ENCODE measurements at places on chromosomes 7 and 10.

- DNase-seq: no peak
Measured at GRCh38 chr10:5206799-5207198, 10.2 kb downstream of the AKR1C4 start.

GRCh38 chr7:5507013-5507412, 83.4 kb upstream of the TNRC18 start:
- DNase-seq: no peak

- DNase-seq: no peak
Measured at GRCh38 chr7:28272461-28272877, 91.9 kb upstream of the JAZF1 start.

GRCh38 chr7:130207642-130208041, at the start of gene SSMEM1:
TSS of gene SSMEM1 (plus strand) at chr7:130207860. CDS start at chr7:130207911, 51 bp downstream.
- DNase-seq: no peak

GRCh38 chr10:33547976-33548375, 213.5 kb upstream of the NRP1 start:
- DNase-seq: no peak

DNA sequence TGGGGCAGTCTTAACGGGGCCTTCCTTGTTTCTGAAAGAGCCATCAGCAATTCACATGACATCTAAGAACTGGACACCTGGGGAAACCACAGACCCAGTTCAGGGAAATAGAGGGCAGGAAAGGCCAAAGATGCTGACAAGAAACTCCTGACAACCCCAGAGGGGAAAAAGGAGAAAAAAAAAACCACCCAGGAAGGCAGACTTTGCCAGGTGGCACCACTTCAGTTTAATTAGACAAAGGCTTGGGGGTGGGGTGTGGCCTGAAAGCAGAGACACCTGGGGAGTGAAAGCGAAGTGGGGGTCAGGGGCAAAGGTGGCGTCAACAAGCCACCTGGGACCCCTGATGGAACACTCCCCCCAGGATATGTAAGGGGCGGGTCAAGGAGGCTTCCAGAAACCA, 53.6 kb downstream of the RAB11FIP2 start:
- DNase-seq: no peak

GRCh38 chr7:1432411-1433082, 26.7 kb downstream of the MICALL2 start:
- DNase-seq: peak; percentile 40

DNA sequence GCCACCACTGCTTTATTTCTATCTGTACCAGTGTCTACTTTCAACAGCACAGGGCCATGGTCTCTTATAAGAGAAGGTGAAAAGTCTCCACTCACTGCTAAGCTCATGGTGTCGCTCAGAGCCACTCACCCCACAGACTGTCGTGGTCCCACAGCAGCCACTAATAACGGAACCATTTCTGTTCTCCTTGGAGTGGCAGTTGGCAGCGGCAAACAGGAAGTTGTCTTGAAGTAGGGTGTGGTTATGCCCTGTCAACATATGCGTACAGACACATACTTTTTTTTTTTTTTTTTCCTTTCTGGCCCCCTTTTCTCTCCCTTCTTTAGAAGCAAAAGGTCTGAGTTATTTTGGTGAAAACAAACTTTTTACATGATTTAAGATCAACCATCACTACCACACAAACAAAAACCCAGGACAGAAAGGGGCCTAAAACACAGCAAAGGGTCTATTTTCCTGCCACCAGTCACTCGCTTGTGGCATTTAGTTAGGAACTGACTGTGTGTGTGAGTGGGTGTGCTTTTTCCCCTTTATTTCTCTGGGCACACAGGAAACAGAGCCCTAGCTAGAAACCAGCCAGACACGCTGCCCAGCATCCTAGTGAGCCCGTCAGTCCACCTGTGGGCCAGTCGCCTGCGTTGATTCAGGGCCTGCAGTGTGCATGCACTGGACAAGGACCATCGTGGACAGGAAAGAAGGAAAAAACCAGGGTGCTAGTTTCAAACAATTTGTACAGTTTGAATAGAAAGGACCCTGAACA, 96.7 kb upstream of the EFCAB10 start:
- no peak for DNase-seq

- DNase-seq: no peak
Measured at GRCh38 chr10:31758495-31758894, 170.1 kb downstream of the ARHGAP12 start.

- DNase-seq: no peak
Measured at GRCh38 chr7:12728192-12728538, 40.7 kb downstream of the ARL4A start.

DNA sequence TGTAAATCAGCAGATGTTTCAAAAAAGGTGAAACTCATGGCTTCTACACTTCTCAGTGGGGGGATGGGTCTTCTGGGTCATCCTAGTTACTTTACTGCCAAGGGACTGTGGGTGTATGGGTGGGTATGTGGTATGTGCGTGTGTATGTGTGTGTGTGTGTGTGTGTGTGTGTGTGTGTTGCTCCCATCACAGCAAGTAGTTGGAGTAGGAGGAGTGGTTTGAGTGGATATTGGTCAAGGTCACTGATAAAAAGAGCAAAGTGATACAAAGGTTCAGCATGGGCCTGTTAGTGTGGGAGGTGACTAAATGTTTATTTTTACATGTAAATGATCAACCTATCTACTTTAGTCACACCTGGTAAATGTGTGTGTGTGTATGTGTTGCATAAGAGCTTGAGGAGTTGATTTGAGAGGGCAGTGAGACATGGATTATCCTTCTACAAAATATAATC, 11.8 kb upstream of the COBL start:
- DNase-seq: peak; percentile 30

DNA sequence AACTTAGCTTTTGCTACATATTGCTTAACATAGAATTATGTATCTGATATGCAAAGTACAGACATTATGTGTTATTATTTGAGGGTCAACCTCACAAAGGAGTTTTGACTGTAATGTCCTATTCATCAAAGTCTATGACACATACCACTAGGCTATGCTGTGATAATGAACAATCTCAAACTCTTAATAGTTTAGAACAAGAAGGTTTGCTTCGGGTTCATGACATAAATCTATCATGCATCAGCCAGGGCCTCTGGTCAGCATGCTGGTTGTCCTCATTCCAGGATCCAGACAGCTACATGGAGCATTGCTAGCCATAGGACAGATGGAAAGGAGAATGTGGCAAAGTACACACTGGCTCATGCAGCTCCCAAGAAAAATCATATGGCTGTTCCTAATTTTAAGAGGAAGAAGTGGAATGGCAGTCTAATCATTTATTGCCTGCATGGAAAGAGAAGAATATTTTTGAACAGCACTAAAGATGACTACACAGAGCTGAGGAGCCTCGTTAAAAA, 332.1 kb downstream of the GPR158 start:
- DNase-seq: no peak

DNA sequence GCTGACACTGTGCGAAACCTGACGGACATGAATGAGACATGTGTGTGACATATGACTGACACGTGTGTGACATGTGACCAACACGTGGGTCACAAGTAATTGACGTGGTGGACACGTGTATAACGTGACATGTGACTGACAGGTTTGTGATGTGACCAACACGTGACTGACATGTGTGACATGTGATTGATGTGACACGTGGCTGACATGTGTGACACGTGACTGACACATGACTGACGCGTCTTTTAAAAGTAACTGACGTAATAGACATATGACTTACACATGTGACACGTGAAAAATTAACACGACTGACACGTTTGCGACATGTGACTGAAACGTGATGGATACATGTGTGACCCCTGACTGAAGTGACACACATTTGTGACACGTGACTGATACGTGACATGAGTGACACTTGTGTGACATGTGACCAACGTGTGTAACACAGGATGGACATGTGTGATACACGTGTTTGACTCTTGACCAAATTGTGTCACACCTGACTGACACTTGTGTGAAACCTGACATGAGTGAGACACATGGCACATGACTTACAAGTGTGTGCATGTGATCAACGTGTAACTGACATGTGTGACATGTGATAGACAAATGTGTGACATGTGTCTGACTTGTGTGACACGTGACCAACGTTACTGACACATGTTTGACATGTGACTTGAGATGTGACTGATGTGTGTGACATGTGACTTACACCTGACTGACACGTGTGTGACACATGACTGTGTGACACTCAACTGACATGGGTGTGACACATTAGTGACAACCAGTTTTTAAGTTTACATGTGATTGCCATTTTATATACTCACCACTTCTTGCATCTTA, 56.9 kb downstream of the ZNF92 start:
- DNase-seq: no peak

- DNase-seq: peak; percentile 81
Measured at GRCh38 chr10:43348511-43349312, 22.7 kb upstream of the FXYD4 start.

GRCh38 chr7:151252961-151253711, 4.6 kb upstream of the SMARCD3 start:
- DNase-seq: no peak

GRCh38 chr10:71342573-71343391, 23.7 kb downstream of the SLC29A3 start:
- DNase-seq: no peak

DNA sequence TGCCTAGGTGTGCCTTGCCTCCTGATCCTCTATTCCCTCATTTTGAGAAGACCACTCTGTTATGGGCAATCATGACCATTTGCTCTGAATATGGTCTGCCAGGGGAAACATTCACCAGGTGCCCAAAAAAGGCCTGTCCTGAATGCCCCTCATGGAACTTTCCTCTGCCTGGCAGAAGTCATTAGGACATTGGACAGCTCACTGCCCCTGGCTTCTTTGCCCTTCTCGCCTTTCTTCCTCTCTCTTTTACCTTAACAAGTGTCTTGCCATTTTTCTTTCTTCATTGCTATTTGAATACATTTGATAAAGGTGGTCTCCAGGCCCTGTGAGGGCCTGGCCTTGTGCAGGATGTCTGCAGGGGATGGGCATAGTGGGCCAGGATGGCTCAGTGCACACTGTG, 20.3 kb downstream of the MBL2 start:
- no peak for DNase-seq

DNA sequence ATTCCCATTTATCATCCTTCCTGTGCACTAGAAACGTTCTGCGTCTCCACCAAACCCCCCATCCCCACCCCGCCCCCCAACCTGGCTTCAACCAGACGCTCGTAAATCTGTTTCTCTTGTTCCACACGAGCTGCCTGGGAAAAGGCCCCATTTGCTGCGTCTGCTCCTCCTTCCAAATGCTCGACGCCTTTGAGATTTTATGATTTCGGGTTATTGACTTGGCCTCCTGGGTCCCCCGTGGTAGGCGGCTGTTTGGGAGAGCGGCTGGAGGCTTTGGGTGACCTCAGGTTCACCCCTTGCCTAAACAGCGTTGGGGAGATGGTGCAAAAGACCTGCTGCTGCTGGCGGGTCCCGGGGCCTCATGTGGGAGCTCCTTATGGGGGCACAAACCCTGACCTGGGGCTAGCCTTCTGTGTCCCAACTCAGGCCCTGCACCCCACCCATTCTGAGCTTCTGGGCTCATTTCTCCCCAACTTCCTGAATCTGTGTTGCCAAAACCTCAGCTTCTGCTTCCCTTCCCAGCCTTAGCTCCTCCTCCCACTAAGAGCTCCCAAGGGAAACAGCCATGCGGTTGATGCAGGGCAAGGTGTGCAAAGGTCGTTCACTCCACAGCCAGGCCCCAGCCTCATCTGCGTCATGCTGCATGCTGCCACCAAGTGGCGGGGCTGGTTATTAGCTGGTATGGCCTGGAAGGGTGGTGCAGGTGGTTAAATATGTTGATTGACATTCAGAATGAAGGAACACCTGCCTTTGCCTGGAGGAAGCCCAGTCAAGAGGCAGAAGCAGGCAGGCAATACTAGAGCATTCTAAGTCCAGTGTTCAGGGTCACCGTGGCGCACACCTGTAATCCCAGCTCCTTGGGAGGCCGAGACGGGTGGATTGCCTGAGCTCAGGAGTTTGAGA, 49.1 kb upstream of the ELN start:
- DNase-seq: peak; percentile 34

DNA sequence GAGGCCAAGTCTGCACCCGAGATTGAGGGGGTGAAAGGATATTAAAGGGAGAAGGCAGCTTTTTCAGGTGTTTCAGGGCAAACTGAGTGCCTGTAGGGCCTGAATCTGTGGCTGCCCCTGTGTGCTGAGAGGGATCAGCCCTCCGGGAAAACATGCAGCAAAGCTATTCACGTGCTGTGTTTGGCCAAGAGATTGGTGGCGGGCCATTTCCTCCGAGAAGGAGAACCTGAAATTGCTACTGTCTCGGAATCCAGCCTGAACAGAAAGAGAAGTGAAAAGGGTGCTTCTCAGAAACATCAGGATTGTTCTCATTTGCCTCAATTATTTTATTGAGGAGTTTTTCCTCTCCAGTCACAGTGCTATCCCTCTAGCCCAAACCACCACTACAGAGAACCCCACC, 16.0 kb downstream of the GIMAP5 start:
- no peak for DNase-seq

DNA sequence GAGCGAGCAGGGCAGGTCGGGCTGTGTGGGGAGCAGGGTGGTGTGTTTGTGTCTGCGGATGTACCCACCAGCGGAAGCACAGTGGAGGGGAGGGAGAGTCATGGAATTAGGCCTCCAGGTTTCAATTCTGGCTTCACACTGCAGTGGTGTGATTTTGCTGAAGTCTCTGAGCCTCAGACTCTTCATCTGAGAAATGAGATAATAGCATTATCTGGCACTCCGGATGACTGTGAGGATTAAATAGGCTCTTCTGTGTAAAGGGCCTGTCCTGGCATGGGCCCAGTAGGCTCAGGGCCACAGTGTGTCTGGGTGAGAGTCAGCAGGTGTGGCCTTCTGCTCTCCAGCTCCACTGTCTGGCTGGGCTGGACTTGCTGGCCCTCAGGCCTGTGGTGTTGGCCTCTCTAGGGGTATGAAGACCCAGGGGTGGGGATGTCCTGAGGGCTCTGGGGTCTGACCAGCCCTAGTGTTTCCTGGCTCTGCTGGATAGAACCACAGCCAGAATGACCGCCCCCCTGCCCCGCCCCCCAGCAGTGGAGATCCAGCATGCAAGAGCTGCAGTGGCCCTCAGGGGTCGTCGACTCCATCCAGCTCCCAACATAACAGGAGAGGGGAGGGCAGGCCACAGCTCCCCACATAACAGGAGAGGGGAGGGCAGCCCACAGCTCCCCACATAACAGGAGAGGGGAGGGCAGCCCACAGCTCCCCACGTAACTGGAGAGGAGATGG, 178.6 kb downstream of the RPS24 start:
- DNase-seq: no peak

DNA sequence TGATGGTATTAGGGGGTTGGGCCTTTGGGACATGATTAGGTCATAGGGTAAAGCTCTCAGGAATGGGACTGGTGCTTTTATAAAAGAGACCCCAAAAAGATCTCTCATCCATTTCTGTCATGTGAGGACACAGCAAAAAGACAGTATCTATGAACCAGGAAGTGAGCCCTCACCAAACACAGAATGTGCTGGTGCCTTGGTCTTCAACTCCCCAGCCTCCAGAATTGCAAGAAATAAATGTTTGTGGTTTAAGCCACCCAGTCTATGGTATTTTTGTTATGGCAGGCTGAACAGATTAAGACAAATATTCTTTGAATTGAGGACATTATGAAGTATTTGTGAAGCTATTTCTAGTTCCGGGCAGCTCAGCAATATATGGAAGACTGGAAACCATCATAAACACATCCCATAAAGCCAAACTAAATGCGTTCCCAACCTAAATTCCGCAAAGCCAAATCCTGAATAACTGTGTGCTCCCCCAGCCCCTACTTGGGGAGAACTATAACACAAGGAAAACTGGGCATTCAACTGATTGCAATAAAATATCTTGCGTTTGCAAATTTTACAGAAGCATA, 153.7 kb downstream of the GALNT17 start:
- DNase-seq: no peak

- DNase-seq: no peak
Measured at GRCh38 chr7:76129836-76130235, 71.9 kb upstream of the SRRM3 start.

Data from Caki2 (cell line).